ENCODE measurements at places on chromosomes 7 and 10.
A peak's percentile ranks its signal among the peaks of the same experiment; 100 is the strongest.

GRCh38 chr7:100825751-100826513 lies 1.4 kb downstream of the EPHB4 start:
- DNase-seq, result peak; percentile 38

DNA sequence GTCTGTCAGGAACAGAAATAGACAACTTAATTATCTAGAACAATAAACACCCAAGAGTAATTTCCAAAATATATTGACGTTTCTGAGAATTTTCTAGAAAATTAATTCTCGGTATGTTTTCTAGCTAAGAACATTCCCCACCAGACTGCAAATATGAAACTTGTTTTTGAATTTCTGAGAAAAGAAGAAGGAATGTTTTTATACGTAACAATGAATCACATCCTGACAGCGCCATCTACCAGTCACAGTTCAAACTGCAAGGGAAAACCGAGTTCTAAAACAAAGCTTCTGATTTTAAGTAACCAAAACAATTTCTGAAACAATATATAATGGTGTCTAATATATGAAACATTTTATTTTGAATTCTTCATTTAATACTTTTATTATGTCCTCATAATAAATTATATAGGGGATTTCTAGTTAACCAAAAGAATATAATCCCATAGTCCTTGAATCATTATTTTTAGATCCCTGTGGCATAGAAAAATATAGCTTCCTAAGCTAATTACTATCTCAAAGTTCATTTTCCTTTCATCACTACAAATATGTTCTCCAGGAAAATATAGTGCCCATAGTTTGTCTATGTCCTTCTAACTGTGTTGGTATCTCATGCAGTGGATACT lies 34.5 kb upstream of the MEOX2 start:
- DNase-seq, result peak; percentile 39

- DNase-seq, result peak; percentile 75
These were observed 10.0 kb downstream of the KLF6 start for GRCh38 chr10:3774814-3775695.

DNA sequence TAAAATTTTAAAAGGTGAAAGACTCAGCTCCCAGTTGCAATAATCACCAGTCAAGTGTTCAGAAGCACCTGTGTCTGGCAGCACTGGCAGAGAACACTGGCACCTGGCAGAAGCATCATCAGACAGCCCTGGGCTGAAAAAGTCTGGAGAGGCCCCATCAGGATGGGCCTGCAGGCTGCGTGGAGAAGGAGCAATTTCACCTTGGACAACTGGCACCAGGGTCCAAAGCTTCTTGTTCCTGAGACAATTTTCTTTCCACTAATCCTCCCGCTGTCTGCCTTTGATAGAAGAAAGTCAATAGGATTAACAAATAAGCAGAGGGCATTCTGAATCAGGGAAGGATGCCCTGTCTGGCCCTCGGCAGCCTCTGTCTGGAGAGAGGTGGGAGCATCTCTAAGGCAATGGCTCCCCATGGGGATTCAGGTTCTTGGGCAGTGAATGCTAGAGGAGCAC lies 6.5 kb downstream of the COBL start:
- no peak for DNase-seq

- DNase-seq, result peak; percentile 58
These were observed 114.9 kb downstream of the IPMK start for GRCh38 chr10:58152673-58153263.

- no peak for DNase-seq
These were observed 317.8 kb upstream of the MTPN start for GRCh38 chr7:136294977-136295376.

GRCh38 chr7:4612939-4613841 lies 68.9 kb upstream of the FOXK1 start:
- no peak for DNase-seq

DNA sequence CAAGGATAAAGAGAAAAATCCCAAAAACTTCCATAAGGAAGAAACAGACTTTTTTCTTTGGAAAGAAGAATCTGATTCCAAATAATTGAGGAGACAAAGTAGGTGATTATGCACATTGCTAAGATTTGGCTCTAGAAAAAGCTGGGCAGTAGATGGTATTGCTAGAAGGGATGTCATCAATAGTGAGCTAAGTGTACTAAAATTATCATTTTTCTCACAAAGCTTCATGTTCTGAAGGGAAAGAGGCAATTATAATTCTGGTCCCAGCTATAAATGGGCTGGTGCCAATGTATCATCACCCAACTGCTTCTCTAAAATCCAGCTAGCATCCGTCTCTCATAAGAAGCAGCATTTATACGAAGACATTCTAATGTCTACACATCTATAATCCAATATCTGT lies 23.9 kb downstream of the STEAP1 start:
- no peak for DNase-seq

DNA sequence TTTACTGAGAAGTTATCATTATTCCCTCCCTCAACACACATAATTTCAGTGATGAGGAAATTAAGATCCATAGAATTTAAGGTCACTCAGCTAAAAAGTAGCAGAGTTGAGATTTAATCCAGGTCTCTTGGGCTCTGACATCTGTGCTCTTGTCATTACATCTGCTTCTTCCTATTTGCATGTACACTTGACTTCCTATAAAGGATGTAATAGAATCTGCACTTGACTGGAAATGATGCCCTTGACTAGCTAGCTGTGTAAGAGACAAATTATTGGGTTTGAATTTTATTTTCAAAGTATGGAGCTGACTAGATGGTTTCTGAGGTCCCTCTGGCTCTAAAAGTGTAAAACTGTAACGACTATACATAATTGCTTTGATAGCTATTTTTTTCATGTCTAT lies 59.5 kb downstream of the AGK start:
- DNase-seq, result no peak

GRCh38 chr10:132724446-132724845 lies 61.5 kb downstream of the NKX6-2 start:
- peak; percentile 79 for DNase-seq

DNA sequence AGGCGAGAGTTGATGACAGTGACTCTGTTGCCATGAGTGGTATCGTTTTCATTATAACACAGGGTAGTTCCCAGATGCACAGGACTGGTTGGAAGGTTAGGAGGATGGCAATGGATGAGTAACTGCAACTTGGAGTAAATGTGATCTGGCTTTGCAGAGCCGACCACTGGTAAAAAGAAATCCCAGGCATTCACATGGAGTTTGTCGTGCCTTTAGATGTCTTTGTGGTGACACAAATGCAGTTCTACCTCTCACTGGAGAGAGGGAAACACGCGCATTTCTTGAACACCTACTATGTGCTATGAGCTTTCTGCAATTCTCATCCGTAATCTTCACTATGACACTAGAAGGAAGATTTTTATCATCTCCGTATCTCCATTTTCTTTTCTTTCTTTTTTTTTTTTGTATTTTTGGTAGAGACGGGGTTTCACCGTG lies 1.7 kb upstream of the MNX1 start:
- no peak for DNase-seq

GRCh38 chr10:8211631-8212030 lies 157.1 kb downstream of the GATA3 start:
- no peak for DNase-seq

- no peak for DNase-seq
These were observed 80.6 kb downstream of the ORC5 start for GRCh38 chr7:104127204-104127603.

DNA sequence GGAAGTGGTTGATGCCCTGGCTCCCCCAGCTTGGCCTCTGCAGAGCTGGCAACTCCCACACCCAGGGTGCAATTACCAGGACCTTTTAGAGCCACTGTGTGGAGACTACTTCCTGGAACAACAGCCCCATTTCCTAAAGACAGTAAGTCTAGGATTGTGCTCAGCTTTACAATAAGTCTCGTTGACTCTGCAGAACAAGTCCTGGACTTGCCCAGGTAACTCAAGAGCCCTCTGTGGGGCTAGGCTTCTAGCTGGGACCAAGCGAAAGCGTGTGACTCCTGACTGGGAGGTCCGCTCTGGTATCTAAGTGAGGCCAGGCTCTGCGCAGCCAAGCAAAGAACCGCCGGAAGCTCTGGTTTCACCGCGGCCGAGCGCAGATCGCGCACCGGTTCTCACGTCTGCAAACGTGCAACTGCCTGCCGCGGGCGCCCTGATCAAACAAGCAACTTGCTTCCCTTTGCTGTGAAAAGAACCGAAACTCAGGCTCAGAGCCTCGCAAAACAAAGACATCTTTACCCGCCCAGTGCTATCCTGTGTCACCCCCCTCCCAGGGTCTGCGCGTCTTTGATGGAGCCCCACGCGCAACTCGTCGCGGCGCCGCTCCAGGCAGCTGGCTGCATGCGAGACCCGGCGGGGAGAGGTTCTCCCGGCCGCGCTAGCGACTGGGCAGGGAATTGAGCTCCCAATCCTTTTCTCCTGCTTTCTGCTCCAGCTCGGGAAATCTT lies 4.4 kb upstream of the PDLIM1 start:
- DNase-seq, result no peak

GRCh38 chr10:61828788-61829187 lies 72.7 kb upstream of the ARID5B start:
- DNase-seq, result no peak

DNA sequence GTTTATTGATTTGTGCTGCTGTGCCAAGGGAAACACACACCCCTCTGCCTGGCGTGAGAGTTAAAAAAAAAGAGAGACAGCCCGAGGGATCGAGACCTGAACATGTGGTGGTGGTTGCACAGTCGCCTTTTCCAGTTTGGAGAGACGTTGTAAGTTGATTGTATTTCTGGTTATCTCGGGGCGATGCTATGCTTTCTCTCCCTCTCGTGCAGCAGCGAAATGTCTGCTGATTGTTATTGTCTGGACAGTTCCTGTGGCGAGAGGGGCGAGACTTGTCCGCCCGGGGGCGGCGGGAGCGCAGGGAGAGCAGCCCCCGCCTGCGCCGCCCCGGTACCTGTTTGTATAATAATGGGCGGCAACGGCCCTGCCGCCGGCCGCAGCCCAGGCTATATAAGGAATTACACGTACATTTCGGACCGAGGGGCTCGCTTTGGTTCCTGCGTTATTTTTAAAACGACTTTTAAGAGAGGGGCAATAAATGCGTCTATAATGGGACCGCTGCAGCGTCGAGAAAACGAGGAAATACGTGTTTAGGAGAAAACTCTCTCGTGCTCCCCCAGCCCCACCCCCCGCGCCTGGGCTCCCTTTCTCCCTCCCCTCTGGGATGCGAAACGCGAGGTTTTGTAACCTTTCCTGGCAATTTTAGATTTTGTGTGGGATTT lies 1.7 kb downstream of the ZEB1 start:
- DNase-seq, result no peak
